Left cardiac atrium (tissue), 4 donors: ENCODE measurements at places on chromosomes 13 and 19.

DNA sequence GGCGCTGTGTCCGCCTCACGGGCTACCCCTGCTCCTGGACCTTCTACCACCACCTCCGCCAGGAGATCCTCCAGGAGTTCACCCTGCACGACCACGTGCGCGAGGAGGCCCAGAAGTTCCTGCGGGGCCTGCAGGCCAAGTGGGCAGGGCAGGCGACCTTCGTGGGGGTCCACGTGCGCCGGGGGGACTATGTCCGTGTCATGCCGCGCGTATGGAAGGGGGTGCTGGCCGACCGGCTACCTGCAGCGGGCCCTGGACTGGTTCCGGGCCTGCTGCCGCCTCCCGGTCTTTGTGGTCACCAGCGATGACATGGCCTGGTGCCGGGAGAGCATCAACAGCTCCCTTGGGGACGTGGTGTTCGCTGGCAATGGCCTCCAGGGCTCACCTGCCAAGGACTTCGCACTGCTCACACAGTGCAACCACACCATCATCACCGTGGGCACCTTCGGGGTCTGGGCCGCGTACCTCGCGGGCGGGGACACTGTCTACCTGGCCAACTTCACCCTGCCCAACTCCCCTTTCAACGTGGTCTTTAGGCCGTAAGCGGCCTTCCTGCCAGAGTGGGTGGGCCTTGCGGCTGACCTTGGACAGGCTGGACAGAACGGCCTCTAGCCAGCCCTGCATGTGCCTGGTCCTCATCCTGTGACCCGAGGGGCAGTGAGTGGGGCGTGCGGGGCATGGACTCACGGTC, 7.8 kb upstream of the NTN5 start:
- no peak for DNase-seq

- DNase-seq, result no peak
Measured at GRCh38 chr19:41626877-41627276, at the start of gene CEACAM4. Gene CEACAM4 (minus strand): TSS chr19:41627074. CDS start chr19:41626963, 111 bp downstream.

GRCh38 chr13:74301258-74301935, 167.2 kb upstream of the KLF12 start:
- no peak for DNase-seq

GRCh38 chr13:76314495-76314894, 571.7 kb downstream of the KCTD12 start:
- DNase-seq, result no peak

DNA sequence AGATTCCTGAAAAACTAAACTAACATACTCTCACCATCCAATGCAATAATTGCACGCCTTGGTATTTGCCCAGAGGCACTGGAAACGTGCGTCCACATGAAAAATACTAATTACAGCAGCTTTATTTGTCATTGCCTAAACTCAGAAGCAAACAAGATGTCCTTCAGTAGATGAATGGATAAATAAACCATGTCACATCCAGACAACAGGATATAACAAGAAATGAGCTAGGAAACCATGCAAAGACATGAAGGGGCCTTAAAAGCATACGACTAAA, 25.0 kb downstream of the ELL start:
- DNase-seq, result no peak

GRCh38 chr13:91747186-91747585, 348.8 kb downstream of the GPC5 start:
- DNase-seq, result no peak

- DNase-seq, result no peak
Measured at GRCh38 chr13:97313551-97314260, 91.6 kb downstream of the MBNL2 start.

GRCh38 chr19:33819880-33820781, 23.5 kb downstream of the KCTD15 start:
- peak; percentile 91 for DNase-seq

DNA sequence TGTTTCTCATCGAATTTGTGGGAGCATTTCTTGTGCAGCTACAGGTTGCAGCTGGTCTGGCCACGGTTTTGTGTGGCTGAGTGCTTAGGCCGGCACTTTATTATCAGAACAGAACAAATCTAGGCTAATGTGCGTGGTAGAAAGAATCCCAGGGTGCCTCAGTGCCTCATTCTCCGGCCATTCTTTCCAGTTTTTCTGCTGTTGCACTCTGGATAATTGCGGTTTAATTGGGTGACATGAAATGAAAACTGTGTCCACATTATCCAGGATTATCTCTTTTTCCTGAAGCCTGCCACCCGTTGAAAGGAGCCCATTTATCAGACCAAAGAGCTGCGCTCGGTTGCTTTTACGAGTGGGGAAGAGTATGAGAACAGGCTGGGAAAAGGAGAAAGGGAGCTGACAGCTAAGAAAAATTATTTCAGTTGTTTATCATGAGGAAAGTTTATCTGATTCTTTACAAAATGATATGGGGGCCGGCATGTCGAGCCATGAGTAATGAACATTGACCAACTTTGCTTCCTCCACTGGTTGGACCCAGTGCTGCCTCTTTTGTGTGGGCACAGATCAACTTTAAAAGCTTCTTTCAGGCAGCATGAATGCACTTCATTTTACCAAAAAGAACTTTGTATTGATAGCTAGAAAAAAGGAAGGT, 117.0 kb upstream of the SOX21 start:
- DNase-seq, result no peak

GRCh38 chr13:110430391-110431336, 123.6 kb downstream of the COL4A2 start:
- no peak for DNase-seq

DNA sequence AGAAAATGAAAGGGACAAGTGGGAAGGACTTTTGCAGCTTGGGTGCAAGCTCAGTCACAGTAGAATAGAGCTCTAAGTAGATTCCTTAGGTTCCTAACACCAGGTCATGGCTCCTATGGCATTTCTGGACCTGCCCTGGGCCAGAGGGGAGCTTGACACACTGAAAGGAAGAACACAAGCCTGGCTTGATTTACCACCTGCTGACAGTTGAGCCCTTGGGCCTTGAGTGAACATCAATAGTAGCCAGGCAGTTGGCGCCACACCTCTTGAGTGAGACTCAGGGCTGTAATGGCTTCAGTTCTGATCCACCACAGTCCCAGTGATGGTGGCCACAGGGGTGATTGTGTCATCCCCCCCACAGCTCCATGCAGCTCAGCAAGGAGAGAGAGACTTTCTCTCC, 221.9 kb upstream of the PCDH17 start:
- no peak for DNase-seq

GRCh38 chr19:41808663-41809566, 12.5 kb downstream of the CEACAM3 start:
- peak; percentile 46 for DNase-seq

GRCh38 chr13:50130123-50130946, 115.1 kb downstream of the KCNRG start:
- peak; percentile 50 for DNase-seq

- peak; percentile 62 for DNase-seq
Measured at GRCh38 chr19:48745208-48745995, 1.3 kb downstream of the IZUMO1 start.

DNA sequence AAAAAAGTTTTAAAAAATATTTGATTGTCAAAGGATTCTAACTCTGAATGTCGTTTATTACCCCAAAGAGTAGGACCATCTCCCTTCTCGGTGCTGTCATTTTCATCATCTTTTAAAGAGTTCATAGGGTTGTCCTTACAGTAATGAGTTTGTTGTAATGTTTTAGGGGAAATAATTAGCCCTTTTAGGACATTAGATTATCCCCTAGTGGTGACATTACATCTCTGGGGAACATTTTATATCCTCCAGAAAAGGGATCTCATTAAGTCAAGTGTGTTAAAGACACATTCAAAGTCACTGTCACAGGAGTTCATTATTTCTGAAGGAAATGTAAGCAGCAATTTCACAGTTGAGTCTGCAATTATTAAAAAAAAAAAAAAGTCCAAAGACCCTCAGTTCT, 99.3 kb upstream of the GJB6 start:
- no peak for DNase-seq

DNA sequence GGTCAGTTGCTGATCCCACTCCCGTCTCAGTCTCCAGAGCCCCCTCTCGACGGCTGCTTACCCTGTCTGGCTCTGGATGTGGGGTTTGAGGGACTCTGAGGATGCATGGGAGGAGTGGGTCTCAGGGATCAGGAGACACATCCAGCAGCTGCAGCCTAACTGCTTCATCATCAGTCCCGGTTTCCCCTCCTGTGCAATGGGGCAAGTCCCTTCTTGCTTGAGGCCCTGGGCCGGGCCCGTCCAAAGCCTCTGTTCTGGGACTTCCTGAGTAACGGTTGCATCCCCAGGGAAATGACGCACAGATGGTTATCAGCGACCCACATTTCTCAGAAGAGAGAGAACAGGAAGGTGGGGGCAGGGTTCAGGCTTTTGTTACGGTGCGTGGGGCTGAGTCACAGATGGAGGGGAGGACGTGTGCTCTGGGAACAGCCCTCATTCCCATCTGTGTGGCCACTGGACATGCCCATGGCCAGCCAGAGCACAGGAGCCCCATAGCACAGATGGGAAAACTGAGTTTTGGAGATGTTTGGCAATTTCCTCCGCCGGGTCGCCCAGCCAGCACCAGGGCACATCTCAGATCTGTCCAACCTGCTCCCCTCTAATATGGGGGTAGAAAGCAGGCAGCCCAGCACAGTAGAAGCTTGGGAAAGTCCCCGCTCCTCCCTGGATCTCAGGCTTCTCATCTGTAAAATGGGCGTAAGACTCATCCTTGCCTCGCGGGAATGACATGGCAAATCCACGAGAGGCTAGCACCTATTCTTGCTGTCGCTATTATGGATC, 19.3 kb downstream of the GNA15 start:
- peak; percentile 89 for DNase-seq

DNA sequence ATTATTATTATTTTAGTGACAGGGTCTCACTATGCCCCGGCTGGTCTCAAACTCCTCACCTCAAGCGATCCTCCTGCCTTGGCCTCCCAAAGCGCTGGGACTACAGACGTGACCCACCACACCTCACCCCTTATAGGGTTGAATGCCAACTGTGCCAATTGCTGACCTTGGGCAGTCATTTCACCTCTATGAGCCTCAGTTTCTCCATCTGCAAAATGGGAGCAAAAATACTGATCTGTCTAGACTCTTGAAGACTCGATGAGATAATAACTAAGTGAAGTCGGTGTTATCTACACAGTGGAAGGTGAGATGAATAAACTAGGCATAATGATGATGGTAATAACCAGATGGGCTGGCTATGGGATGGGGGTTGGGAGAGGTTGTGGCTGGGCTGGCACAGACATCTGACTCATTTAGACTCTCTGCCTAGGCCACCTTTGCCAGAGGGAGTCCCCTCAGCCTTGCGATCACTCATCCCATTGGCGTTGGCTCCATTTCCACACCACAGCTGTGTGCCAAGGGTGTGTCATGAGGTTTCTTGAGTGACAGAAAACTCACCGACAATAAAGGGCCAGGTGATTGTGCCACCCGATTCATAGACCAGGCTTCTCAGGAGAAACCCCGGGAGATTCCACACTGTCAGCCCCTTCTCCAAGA, at the start of gene CASP14:
Gene CASP14, plus strand, starts transcription at position 596 of the 657 bp plus-strand sequence. CDS start 2,772 bp downstream, outside the sequence.
- DNase-seq, result no peak

DNA sequence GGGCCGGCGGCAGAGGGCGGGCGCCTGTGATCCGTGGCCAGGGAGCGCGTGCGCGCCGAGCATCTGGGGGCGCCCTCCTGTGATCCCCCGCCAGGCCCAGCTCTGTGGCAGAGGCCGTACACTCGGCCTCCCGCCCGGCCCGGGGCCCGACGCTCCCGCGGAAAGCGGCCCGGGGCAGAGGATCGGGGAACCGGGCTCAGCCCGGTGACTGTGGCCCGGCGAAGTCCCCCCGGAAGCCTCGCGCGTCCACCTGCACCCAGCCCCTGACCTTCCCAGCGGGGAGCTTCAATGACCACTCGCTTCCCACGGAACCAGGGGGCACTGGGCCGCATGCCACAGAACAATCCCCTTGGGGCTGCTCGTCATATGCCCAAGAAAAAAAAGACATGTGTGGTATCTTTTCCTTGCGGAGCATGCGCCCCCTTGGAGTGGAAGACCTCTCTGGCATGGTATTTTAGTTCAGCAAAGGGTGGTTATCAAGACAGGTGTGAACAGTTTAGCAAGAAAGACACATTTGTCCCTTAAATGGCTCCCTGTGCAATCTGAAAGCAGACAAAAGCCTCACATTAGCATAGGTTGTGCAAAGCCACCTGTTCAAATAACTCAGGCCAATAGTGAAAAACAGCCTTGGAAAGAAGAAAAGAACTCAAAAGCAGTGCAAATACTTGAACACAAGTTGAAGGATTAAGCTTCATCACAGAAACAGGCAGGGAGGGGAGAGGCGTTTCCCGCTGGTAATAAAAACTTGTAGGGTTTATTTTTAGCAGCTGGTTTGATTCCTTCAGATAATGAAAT, 290.9 kb upstream of the SOX21 start:
- no peak for DNase-seq

- DNase-seq, result no peak
Measured at GRCh38 chr13:113360446-113360845, 3.5 kb downstream of the GRTP1 start.

DNA sequence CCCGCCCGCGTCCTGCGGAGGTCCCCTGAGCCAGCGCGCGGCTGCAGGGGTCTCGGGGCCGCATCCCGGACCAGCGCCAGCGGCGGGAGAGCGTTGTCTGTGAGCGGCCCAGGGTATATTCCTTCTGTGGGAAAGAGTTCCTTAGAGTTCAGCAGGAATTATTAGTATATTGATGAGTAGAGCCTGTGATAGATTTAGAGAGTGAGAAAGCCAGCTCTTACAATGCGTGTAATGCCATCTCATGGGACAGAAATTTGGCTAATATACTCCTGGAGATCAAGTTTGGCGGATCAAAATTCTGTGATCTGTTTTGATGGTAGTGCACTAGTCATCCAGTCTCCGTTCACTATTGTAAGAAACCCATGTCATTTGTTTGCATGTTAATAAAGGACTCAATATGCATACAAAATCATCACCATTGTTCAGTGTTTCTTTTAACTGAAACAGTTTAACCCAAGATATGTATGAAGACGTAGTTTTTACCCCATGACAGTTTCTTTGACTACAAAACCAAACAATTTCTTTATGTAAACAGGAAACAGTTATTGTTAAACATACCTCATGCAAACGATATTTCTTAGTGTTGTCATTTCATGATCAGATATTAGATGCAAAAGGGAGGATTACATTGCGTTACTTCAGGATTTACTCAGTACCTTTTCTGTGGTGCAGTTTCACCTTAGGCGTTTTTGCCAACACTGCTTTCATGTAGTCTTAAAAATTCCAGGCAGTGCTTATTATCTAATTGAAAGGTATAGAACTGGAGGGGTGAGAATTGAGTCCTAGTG, 9.9 kb downstream of the TNFRSF19 start:
- DNase-seq, result no peak

DNA sequence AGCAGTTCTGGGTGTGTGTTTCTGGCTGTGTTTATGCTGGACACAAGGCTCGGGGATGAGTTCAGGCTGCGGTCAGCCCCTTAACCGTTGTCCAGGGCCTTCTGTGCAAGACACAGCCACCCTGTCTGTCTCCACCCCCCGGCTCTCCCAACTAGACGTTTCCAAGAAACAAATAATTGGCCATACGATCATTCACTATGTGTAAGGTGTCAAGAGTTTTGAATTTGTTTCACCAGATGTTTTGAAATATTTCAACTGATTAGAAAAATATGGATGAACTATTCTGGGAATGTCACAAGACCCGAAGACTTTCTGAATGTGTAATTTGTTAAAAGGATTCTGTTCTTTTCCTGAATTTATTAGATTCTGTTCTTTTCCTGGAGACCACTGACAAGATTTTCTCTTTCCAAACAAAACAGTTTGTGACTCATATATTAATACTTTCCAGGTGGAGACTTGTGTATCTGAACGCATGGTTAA, 318.2 kb downstream of the MYO16 start:
- no peak for DNase-seq

GRCh38 chr19:34767951-34768350, 5.1 kb downstream of the ZNF599 start:
- DNase-seq, result no peak

- no peak for DNase-seq
Measured at GRCh38 chr19:6682607-6683128, 12.7 kb upstream of the TNFSF14 start.

- DNase-seq, result no peak
Measured at GRCh38 chr19:55520691-55521292, 16.1 kb downstream of the SBK2 start.
